RWPE2 (cell line): ENCODE measurements at places on chromosomes 13 and 19.

GRCh38 chr19:50551034-50551714, 17.1 kb downstream of the LRRC4B start:
- no peak overlapping the region for H3K4me3 ChIP-seq
- peaks cover 76% of the 10 kb centered on the region for H3K27me3 ChIP-seq
- no peaks in the 10 kb centered on the region for H3K4me1 ChIP-seq
- DNase-seq, result no peak
- H3K27ac ChIP-seq, result no peak overlapping the region
- H3K36me3 ChIP-seq, result no peaks in the 10 kb centered on the region

DNA sequence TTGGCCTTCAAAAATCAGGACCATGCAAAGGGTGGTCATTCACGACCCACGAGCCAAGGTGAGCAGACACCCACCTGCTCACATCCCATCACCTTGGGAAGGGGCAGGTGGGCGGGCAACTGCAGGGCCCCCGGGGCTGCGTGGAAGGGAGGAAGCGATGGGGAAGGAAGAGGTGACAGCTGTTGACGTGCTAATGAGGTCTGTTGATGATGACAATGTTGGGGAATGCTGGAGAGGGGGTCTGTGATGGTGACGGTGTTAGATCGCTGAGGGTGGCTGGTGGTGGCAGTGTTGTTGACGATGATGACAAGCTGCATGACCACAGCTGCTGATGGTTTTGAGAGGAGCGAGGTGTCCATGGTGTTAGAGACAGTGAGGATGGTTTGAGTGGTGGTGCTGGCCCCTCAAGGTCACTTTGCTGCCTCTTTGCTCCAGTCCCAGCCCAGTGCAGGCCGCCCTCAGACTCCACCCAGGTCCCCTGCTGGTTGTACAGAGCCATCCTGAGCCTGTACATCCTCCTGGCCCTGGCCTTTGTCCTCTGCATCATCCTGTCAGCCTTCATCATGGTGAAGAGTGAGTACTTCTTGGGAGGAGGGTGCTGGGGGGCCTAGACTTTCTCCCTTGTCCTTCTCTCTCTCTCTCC, 900 bp downstream of the MCEMP1 start:
- no peaks in the 10 kb centered on the region for H3K4me1 ChIP-seq
- no peak overlapping the region for H3K4me3 ChIP-seq
- peaks cover 4% of the 10 kb centered on the region for H3K36me3 ChIP-seq
- no peak overlapping the region for H3K27ac ChIP-seq

GRCh38 chr13:79642596-79642995, 161.6 kb downstream of the NDFIP2 start:
- no peak for DNase-seq
- H3K4me3 ChIP-seq, result no peak overlapping the region
- H3K27ac ChIP-seq, result no peak overlapping the region
- no peaks in the 10 kb centered on the region for H3K27me3 ChIP-seq
- no peaks in the 10 kb centered on the region for H3K36me3 ChIP-seq
- H3K4me1 ChIP-seq, result peaks cover 8% of the 10 kb centered on the region

- no peak overlapping the region for H3K4me3 ChIP-seq
- no peaks in the 10 kb centered on the region for H3K36me3 ChIP-seq
- no peak for DNase-seq
- no peaks in the 10 kb centered on the region for H3K27me3 ChIP-seq
- H3K27ac ChIP-seq, result no peak overlapping the region
These were observed 3.0 kb downstream of the SIGLEC9 start for GRCh38 chr19:51127755-51128154.

- no peaks in the 10 kb centered on the region for H3K27me3 ChIP-seq
- no peak for DNase-seq
- no peaks in the 10 kb centered on the region for H3K4me1 ChIP-seq
- H3K36me3 ChIP-seq, result no peaks in the 10 kb centered on the region
- no peak overlapping the region for H3K4me3 ChIP-seq
These were observed 104.9 kb downstream of the HSPH1 start for GRCh38 chr13:31056644-31057271.

DNA sequence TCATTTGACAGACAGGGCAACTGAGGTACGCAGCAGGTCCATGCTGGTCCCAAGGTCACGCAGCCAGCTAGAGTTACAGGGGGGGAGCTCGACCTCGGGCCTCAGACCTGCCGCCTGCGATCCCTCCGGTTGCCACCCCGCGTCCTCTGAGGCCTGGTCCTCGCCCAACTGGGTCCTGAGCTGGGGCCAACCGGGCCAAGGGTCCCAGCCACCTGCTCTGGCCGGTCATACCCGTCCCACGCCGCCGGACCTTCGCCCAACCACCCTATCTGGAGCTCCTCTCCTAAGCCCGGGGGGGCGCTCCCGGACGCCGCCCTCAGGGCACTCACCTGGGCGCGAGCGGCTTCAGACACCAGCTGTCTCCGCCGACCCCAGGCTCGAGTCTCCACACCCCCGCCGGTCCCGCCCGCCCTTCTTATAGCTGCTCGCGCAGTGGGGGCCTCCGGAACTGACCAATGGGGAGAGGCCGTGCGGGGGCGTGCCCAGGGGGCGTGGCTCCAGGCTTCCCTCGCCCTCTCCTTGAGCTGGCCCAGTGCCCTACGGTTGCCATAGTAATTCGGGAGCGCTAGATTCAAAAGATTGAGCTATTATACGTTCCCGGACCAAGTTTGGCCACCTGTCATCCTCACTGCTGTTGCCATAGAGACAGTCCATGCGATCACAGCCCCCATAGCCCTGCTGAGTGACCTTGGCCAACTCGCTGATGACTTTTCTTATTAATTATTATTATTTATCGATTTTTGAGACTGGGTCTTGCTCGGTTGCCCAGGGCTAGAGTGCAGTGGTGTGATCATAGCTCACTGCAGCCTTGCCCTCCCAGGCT, at the start of gene PLIN5:
PLIN5 (minus strand) TSS at position 389 of the 823 bp plus-strand sequence. CDS start 1,150 bp downstream, outside the sequence.
- no peak within 1 kb of the TSS for H3K27ac ChIP-seq
- no peak within 1 kb of the TSS for H3K4me3 ChIP-seq
- H3K4me1 ChIP-seq, result no peaks in the 10 kb centered on the region
- H3K27me3 ChIP-seq, result no peaks in the 10 kb centered on the region
- DNase-seq, result no peak

DNA sequence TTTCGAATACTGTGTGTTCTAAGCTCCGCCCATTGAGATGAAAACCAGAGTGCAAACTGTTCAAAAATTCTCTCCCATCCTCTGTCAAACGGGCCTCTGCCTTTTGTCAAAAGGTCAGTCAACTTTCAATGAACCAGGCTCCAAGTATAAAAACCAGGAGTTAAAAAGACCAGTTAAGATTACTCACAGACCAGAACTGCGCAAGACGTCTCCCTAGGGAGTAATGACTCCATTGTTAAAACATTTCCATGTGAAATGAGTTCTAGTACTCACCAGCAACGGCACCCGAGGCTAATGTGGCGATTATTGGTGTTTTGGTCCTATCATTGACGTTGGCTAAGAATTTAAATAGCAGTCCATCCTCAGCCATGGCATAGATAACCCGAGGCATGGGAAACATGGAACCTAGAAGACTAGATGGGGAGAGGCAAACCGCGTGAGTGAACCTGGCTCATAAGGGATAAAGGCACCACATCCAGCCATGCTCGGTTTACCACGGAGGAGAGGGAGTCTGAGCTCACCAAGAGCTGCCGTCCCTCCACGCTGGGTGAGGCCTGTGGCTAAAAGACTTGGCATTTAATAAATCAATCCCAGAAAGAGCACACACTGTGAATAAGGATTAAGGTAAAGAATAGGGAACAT, 73.3 kb downstream of the SLC7A1 start:
- H3K36me3 ChIP-seq, result peaks cover 76% of the 10 kb centered on the region
- no peak overlapping the region for H3K4me3 ChIP-seq
- H3K27me3 ChIP-seq, result no peaks in the 10 kb centered on the region

GRCh38 chr19:35438096-35438495, 10.0 kb upstream of the FFAR2 start:
- no peaks in the 10 kb centered on the region for H3K36me3 ChIP-seq
- no peak for DNase-seq
- no peak overlapping the region for H3K27ac ChIP-seq
- H3K27me3 ChIP-seq, result no peaks in the 10 kb centered on the region
- peaks cover 4% of the 10 kb centered on the region for H3K4me1 ChIP-seq

DNA sequence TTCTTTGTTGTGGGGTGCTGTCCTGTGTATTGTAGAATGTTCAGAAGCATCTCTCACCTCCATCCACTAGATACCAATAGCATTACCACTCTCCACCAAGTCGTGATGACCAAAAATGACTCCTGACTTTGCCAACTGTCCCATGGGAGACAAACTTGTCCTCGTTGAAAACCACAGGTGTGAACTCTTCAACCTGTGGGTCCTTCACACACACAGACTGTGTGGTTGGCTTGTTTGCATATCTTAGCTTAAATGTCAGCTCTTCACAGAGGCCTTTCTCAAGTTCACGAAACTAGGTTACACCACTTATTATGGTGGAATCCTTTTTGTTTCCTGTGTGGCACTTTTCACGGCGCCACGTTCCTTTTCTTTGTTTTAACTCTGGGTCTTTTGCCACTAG, 6.8 kb downstream of the GPC5 start:
- no peak for DNase-seq
- H3K4me1 ChIP-seq, result no peaks in the 10 kb centered on the region
- H3K27me3 ChIP-seq, result peaks cover 52% of the 10 kb centered on the region
- H3K4me3 ChIP-seq, result no peak overlapping the region
- no peak overlapping the region for H3K27ac ChIP-seq

DNA sequence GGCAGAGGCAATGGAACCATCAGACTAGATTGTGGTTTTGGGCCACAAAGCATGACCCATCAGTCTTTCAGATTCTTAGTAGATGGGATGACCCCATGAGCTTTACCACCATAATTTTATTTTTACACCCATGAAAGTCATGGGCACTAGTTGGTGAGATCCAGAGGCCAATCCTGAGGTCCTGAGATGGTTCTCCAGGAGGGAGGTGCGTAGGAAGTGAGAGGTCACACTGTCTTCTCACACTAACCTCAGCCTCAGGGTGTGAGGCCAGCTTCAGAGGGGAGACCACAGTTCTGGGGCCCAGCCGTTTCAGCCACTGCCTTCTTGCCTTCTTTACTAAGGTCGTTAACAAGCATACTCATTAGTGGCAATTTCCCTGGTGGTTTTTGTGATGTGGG, 106.4 kb downstream of the AKAP11 start:
- no peak for DNase-seq
- no peaks in the 10 kb centered on the region for H3K27me3 ChIP-seq
- H3K4me1 ChIP-seq, result no peaks in the 10 kb centered on the region
- no peak overlapping the region for H3K27ac ChIP-seq
- H3K4me3 ChIP-seq, result no peak overlapping the region

DNA sequence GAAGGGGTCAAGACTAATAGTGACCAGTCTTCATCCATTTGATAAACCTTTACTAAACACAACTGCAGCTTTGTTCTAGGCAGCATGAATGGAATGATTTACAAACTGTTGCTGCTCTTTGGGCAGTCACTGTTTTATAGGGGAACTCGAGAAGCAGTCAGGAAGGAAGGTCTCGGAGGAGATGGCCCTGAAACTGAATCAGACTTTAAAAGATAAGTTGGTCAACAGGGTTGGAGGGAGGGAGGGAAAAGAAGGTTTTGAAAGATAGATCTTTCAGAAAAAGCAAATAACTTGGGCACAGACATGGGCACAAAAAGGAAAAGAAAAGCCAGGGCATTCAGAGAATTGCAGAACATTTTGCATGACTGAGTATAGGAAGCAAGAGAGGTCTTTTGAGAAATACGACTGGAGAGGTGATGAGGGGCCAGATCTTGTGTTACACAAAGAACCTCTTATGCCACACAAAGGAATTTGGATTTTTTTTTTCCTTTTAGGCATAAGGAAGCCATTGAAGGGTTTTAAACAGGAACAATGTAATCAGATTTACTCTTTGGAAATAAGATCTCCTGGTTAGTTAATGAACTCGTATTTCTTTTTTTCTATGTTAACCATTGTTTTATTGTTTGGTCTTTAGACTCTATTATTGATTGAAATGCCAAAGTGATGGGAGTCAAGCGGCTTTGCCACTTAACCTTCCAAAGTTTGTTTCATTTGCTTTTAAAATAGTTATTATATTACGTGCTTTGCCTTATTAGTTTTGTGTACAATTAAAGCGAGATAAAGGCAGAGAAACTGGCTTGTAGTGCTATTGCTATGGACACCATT, 37.5 kb upstream of the SACS start:
- H3K27me3 ChIP-seq, result no peaks in the 10 kb centered on the region
- H3K4me1 ChIP-seq, result no peaks in the 10 kb centered on the region
- H3K36me3 ChIP-seq, result no peaks in the 10 kb centered on the region
- H3K4me3 ChIP-seq, result no peak overlapping the region
- no peak overlapping the region for H3K27ac ChIP-seq

DNA sequence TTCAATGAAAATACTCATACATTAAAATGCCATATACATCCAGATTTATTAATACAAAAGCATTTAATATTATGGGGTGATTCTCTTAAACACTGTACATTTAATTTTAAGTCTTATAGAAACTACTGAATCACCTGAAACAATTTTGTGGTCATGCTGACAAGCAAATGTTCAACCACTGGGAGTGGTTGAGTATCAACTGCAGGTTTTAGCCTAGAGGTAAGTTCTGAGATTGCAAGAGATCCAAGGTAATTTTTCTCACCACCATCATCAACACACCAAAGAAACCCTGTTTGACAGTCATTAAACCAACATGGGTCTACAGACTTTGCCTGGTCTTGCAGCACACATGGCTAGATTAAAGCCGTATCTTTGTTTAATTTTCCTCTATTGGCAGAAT, 196.3 kb downstream of the LHFPL6 start:
- no peak overlapping the region for H3K27ac ChIP-seq
- H3K36me3 ChIP-seq, result no peaks in the 10 kb centered on the region

DNA sequence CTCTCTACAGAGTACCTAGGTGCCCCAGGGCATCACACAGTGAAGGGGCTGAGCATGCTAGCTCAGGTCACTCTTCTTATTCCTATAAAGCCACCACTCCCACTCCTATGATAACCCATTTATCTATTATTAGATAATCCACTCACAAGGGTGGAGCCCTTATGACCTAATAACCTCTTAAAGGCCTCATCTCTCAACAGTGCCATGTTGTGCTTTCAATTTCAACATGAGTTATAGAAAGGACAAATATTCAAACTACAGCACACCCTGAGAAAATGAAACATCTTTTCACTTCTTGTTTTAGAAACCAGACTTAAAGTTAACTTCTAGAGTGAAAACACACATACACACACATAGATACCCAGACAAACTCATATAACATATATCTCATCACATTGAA, 1494.9 kb upstream of the MIR17HG start:
- no peak for DNase-seq
- H3K4me3 ChIP-seq, result no peak overlapping the region
- H3K27ac ChIP-seq, result no peak overlapping the region
- no peaks in the 10 kb centered on the region for H3K36me3 ChIP-seq
- no peaks in the 10 kb centered on the region for H3K4me1 ChIP-seq

- H3K27ac ChIP-seq, result no peak overlapping the region
- no peaks in the 10 kb centered on the region for H3K27me3 ChIP-seq
- no peaks in the 10 kb centered on the region for H3K36me3 ChIP-seq
- H3K4me1 ChIP-seq, result no peaks in the 10 kb centered on the region
These were observed 21.9 kb downstream of the KCTD12 start for GRCh38 chr13:76864259-76864658.

GRCh38 chr13:112252804-112253590, 123.2 kb upstream of the SPACA7 start:
- no peak overlapping the region for H3K27ac ChIP-seq
- no peaks in the 10 kb centered on the region for H3K4me1 ChIP-seq
- peaks cover 4% of the 10 kb centered on the region for H3K27me3 ChIP-seq
- DNase-seq, result no peak
